ENCODE measurements at places on chromosomes 7 and 10. TPM values are rescaled to one million over a fixed set of nuclear protein-coding genes. Genes with fewer than 3 reads are reported as not detected.

GRCh38 chr10:33238643-33239042, 95.8 kb downstream of the NRP1 start:
- no peak for DNase-seq

The TPK1 gene
- 1.2 TPM for polyA plus RNA-seq

The CLEC2L gene
- not detected for polyA plus RNA-seq

DNA sequence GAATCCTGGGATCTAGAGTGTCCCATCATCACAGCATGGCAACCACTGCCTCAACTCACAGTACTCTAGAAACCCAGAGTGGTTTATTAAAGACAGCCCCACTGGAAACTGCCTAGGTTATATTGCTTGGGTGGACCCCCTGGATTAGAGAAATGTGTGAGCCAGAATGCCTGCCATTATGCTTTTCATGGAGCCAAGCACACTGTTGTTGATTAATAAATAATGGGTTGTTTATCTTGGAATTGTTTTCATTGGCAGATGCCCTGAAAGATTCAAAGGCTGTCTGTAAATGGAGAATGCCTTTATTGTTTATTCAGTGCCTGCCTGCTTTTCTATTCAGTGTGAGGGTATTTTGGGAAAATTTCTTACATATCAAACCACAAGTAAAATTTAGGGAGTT, 52.1 kb downstream of the GNAI1 start:
- DNase-seq = no peak

- no peak for DNase-seq
These were observed 165.2 kb downstream of the PTEN start for GRCh38 chr10:88028654-88029053.

GRCh38 chr10:132962623-132963429, 20.5 kb upstream of the CFAP46 start:
- DNase-seq = no peak

GRCh38 chr10:59019603-59020002, 156.8 kb upstream of the PHYHIPL start:
- DNase-seq = no peak

DNA sequence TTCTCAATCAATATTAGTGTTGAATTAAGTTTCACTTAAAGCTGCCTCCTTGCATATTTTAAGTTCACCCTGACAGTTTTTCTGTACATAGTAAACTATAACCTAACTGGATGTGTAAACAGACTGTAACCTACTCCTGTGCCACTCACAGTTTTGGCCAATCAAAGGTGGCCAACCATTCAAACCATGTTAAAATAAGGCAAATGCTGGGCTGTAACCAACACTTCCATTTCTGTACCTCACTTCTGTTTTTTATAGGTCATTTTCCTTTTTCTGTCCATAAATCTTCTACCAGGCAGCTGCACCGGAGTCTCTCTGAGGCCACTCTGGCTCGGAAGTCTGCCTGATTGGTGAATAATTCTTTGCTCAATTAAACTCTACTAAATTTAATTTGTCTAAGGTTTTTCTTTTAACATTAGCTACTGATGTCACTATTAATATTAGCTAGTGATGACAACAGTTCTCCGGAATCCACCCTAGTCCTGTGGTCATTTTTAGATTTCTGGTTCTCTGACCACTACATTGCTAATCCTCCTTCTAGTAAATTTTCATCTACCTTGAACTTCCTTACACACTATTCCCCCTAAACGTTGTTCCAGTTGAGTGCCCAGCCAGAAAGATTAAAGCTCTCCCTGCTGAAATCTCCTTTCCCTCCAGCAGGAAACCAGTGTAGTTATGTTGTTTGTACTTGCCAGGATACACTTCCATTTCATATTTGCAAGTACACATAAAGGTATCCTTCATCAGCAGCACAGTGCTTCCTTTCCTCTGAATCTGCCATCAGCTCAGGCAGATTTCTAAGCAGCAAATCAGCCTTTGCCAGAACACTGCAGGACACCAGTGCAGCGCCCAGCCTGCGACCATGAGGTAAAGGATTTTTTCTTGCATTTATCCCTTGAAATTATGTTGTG, 18.6 kb upstream of the IFIT2 start:
- DNase-seq = no peak

The MYL10 gene
- polyA plus RNA-seq = 0.18 TPM

The ZP3 gene
- polyA plus RNA-seq = 1.6 TPM

GRCh38 chr7:115701141-115701540, 329.4 kb downstream of the TFEC start:
- DNase-seq = no peak

The TAS2R60 gene
- not detected for polyA plus RNA-seq

- DNase-seq = no peak
These were observed 223.5 kb downstream of the SNX13 start for GRCh38 chr7:17716816-17717215.

- DNase-seq = no peak
These were observed 54.3 kb downstream of the ARHGAP21 start for GRCh38 chr10:24669285-24669852.

DNA sequence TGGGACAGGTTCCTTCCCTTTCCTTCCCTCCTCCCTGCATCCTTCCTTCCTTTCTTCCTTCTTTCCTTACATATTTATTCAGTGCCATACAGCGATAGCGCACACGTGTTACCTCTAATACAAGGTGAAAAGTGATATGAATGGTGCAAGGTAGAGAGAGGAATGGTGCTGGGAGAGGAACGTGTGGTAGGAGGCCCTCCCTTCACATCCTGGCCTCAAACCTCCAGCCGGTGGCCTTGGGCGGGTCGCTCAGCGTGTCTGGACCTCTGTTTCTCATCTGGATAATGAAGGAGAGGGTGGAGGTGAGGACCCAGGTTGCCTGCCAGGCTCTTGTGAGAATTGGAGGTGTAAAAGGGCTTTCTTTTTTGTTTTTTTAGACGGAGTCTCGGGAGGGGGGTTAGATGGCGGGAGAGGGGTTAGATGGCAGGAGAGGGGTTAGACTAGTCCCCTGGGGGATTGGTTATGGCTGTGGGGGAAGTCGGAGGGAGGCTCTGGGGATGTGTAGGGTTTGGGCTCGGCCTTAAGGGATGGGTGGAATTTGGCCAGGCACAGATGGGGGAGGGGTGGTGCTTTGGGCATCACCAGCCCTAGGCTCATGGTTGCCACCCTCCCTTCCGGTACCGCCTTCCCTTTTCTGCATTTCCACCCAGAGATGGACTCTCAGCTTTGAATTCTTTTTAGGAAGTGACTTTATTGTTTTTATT, 14.9 kb downstream of the CHST3 start:
- no peak for DNase-seq

The SPDYE16 gene
- polyA plus RNA-seq = not detected

DNA sequence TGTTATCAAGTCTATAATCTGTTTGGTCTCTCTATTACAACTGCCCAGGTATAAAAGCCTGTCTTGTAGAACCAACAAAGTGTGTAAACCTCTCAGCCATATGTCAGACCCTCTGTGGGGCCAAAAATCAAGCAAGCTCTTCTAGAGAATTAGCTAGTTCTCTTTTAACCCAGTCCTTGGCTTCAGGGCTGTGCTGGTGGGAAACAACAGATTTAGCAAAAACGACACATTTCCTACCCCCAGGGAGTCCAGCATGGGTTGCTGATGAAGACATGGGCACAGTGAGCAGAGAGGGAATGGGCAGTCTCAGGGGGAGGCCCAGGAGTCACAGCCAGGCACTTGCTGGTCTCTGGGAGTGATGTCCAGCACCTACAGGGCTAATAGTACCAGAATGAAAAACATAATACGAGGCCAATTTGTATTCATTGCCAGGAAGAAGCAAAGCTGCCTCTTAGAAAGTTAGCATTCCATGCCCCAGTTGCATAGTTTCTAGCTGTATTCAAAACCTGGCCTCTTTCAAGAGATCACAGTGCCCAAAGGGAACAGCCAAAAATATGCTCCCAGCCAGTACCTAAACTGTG, 80.1 kb downstream of the FRMD4A start:
- no peak for DNase-seq

- no peak for DNase-seq
These were observed 187.0 kb upstream of the CCDC6 start for GRCh38 chr10:60093317-60093716.

DNA sequence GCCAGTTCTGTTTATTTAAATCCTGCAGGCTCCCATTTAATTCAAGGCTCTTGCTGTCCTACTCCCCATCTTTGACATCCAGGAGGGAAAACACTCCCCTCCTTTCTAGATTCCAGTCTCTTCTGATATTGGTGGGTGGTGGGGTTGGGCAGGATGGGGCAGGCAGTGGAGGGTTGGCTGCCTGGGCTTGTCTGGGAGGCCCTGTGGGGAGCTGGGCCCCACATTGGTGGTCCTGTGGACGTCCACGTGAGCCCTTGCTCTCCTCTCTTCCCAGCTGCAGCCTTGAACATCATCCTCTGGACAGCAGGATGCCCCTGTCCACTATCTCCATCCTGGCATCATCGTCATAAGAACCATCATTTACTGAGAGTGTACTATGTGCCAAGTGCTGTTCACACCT, 108.9 kb upstream of the PCBD1 start:
- no peak for DNase-seq

GRCh38 chr7:23969443-23969842, 259.4 kb downstream of the STK31 start:
- DNase-seq = no peak

- DNase-seq = no peak
These were observed 32.1 kb downstream of the ASB4 start for GRCh38 chr7:95517870-95518269.

The ADARB2 gene
- not detected for polyA plus RNA-seq

GRCh38 chr10:122172361-122173008, 98.6 kb upstream of the BTBD16 start:
- DNase-seq = no peak

- DNase-seq = no peak
These were observed 240.0 kb downstream of the ARHGAP21 start for GRCh38 chr10:24483701-24484100.

GRCh38 chr7:151700586-151701165, 176.2 kb downstream of the PRKAG2 start:
- no peak for DNase-seq

The SLC13A1 gene
- not detected for polyA plus RNA-seq
